WTC11 (cell line): ENCODE measurements at places on chromosomes 2 and 18. TPM values are rescaled to one million over a fixed set of nuclear protein-coding genes. Genes with fewer than 3 reads are reported as not detected.

GRCh38 chr2:180325416-180326120 lies 318.5 kb upstream of the CWC22 start:
- H3K27ac ChIP-seq = no peak overlapping the region
- DNase-seq = no peak
- H3K36me3 ChIP-seq = peaks cover 6% of the 10 kb centered on the region
- H3K4me3 ChIP-seq = no peak overlapping the region
- H3K4me1 ChIP-seq = peaks cover 12% of the 10 kb centered on the region

DNA sequence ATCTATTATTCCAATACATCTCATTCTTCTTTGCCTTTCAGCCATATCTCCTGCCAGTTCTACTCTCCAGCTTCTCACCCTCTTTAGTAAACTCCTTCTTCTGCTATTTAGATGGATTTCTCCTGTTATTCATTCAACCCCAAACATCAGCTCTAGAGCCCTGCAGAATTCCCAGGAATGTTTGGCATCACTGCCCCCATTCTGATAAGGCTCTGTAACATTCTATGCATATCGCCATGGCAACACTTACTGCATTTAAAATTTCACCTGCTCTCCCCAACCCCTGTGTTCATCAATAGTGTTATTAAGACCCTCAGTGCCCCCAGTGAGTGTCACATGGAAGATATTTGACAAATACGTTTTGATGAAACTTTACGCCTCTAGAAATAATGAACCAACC lies 28.6 kb downstream of the LRATD1 start:
- no peaks in the 10 kb centered on the region for H3K36me3 ChIP-seq
- peaks cover 5% of the 10 kb centered on the region for H3K4me1 ChIP-seq
- DNase-seq = no peak
- no peak overlapping the region for H3K27ac ChIP-seq
- no peaks in the 10 kb centered on the region for H3K27me3 ChIP-seq

DNA sequence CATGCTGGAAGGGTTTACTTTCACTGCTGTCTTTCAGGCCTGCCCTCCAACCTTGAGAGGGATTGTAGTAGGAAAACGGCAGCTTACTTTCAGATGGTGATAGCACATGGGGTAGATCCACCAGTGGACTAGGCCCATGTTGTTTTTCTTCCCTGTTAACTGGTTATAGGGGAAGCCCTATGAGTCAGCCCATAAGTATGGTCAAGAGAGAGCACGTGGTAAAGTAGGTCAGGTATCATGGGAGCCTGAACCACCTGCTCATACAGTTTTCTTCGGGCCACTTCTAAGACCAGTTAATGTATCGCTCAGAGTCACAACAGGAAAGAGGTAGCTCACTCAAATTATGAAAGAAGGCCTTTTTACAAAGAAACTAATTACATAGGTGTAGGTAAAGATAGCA lies 33.0 kb downstream of the PDK1 start:
- H3K4me3 ChIP-seq = no peak overlapping the region
- peaks cover 90% of the 10 kb centered on the region for H3K36me3 ChIP-seq
- no peaks in the 10 kb centered on the region for H3K27me3 ChIP-seq
- H3K27ac ChIP-seq = no peak overlapping the region

GRCh38 chr2:221304916-221305315 lies 267.2 kb downstream of the EPHA4 start:
- H3K27ac ChIP-seq = no peak overlapping the region
- H3K4me1 ChIP-seq = peaks cover 12% of the 10 kb centered on the region

DNA sequence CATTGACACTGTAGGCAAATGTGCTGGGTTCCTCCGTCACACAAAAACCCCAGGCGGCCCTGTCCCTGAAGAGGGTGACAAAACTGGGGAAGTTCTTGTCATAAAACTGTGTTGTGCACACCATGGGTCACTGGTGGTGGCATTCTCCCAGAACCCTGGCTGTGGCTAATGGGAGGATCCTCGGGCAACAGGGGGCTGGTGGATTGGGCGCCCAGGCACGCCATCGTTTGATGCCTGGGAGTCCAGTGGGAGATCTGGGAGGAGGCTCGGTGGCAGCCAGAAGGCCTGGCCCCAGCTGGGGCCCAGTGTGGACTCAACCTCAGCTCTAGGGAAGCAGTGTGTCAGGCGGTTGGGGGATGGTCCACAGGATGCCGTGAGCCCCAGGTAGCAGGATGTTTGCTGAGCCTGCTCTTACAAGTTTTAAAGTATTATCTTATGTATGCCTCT lies 140.7 kb downstream of the ACOXL start:
- no peaks in the 10 kb centered on the region for H3K27me3 ChIP-seq
- H3K4me1 ChIP-seq = peaks cover 35% of the 10 kb centered on the region
- no peak overlapping the region for H3K27ac ChIP-seq
- no peak for DNase-seq
- no peak overlapping the region for H3K4me3 ChIP-seq

DNA sequence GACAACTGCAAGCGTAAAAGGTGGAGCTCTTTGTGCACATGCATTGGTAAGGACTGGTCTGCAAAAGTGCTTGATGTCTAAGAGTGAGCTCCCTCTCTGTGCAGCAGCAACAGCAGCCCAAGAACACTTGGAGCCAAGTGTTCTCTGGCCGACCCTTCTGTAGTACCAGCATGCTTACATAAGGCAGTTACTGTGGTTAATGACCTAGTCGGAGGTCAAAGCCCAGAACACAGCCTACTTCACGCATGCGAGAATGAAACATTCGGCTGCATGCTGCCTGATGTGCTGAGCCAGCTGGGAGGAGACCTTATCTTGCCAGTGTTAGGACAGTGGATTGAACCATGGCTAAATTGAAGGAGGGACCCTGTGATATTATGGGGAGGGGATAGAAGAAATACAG lies 21.3 kb downstream of the NCAPH start:
- peaks cover 79% of the 10 kb centered on the region for H3K36me3 ChIP-seq
- H3K4me3 ChIP-seq = no peak overlapping the region
- H3K27ac ChIP-seq = no peak overlapping the region; the same call in 1 of the 2 replicates

DNA sequence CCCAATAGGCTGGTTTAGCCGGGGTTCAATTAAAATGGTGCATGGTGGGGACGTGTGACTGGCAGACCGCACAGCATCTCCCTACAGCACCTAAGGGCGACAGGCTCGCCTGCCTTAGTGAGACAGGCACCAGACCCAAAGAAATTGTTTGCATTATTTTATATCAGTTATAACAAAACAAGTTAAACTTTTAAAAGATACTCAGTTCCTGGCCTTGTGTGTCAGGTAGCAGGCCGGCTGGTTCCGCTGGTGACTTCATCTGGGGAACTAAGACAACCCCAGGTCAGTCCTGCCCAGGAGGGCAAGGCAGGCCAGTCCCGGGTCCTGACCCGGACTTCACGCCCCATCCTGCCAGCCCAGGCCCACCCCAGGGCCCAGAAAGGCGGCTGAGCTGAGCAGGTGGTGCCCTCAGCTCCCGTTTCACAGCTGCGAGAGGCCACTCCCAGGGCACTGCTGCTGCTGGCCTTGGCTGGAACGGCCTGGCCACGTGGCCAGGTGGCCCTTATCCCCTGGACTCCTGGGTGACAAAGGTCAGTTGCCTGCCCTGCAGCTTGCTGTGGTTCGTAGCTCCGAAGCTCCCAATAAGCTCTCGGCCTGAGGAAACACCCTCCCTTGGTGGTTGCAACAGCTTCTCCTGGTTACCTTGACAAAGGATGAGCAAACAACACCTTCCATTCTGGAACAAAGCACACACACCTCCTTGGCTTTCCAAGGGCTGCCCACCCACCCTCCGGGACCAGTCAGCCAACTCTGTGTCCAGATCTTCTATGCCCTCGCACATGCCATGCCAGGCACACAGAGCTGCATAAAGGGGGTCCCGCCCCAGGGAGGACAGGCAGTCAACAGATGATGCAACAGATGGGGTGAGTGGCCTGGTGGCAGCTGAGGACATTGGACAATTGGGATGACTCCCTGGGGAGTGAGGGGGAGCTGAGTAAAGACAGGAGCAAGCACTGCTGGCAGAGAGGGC lies 11.3 kb upstream of the AGXT start:
- no peak for DNase-seq
- no peaks in the 10 kb centered on the region; the same call in 1 of the 2 replicates for H3K27me3 ChIP-seq
- H3K36me3 ChIP-seq = peaks cover 4% of the 10 kb centered on the region; the same call in 1 of the 2 replicates

- H3K36me3 ChIP-seq = peaks cover 5% of the 10 kb centered on the region; the same call in 1 of the 2 replicates
- H3K27me3 ChIP-seq = no peaks in the 10 kb centered on the region
- no peak for DNase-seq
- peaks cover 35% of the 10 kb centered on the region for H3K4me1 ChIP-seq
- H3K4me3 ChIP-seq = no peak overlapping the region
These were observed 80.2 kb upstream of the ASB18 start for GRCh38 chr2:236344446-236344845.

GRCh38 chr2:78068808-78069207 lies 546.6 kb upstream of the LRRTM4 start:
- H3K27me3 ChIP-seq = no peaks in the 10 kb centered on the region
- H3K4me1 ChIP-seq = no peaks in the 10 kb centered on the region
- no peak overlapping the region for H3K4me3 ChIP-seq
- no peak for DNase-seq
- no peaks in the 10 kb centered on the region for H3K36me3 ChIP-seq

DNA sequence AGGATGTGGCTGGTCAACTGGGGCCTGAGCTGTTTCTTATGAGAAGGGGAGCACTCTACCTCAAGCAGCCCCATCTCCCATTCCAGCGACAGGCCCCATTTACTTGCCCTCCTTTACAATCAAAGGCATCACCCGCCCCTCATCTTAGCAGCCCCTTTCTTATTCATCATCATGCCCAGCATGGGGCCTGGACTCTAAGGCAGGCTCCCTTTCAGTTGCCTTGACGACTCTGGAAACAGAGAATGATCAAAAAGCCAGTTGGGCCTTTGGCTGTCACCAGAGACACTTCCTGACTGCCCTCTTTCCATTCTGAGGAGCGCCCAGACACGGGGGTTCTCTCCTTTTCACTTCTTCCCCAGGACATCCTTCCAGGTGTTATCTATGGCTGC lies 11.2 kb downstream of the CELF4 start:
- H3K36me3 ChIP-seq = no peaks in the 10 kb centered on the region
- DNase-seq = peak; percentile 79
- H3K27ac ChIP-seq = no peak overlapping the region
- H3K4me1 ChIP-seq = peaks cover 18% of the 10 kb centered on the region
- peaks cover 62% of the 10 kb centered on the region for H3K27me3 ChIP-seq
- peak overlapping the region; percentile 52 for H3K4me3 ChIP-seq

GRCh38 chr2:234447189-234447588 lies 49.7 kb downstream of the ARL4C start:
- no peak overlapping the region for H3K4me3 ChIP-seq
- H3K36me3 ChIP-seq = no peaks in the 10 kb centered on the region
- H3K27me3 ChIP-seq = peaks cover 37% of the 10 kb centered on the region
- H3K27ac ChIP-seq = no peak overlapping the region
- no peak for DNase-seq

GRCh38 chr2:170123593-170123992 lies 54.4 kb upstream of the MYO3B start:
- peaks cover 12% of the 10 kb centered on the region; the same call in 1 of the 2 replicates for H3K4me1 ChIP-seq
- H3K4me3 ChIP-seq = no peak overlapping the region
- H3K27me3 ChIP-seq = peaks cover 8% of the 10 kb centered on the region; the same call in 1 of the 2 replicates
- no peak for DNase-seq
- no peak overlapping the region for H3K27ac ChIP-seq

DNA sequence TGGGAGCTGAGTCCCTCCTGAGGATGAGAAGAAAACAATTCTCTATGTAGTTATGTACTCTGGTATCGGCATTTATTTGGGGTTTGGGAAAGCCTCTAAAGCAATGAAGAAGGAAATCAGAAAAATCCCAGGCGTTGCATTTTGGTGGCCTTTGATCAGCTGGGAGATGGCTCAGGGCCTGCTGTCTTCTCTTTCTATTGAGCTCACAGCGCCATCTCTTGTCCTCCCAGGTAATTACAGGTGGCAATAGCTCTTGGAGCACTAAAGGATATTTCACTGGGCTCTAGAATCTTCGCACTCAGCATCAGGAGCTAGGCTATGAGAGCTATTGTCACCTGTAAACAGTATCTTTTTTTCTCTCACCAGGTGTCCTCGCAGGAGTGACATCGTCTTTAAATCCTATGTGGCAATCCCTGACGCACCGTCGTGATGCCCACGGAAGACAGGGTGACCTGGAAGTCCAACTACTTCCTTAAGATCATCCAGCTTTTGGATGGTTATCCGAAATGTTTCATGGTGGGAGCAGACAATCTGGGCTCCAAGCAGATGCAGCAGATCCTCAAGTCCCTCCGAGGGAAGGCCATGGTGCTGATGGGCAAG lies 76.1 kb upstream of the PMAIP1 start:
- no peak overlapping the region for H3K4me3 ChIP-seq
- peaks cover 6% of the 10 kb centered on the region; the same call in 1 of the 2 replicates for H3K4me1 ChIP-seq
- H3K27me3 ChIP-seq = no peaks in the 10 kb centered on the region
- DNase-seq = peak; percentile 86

GRCh38 chr2:22600999-22601398 lies 784.0 kb upstream of the KLHL29 start:
- peaks cover 18% of the 10 kb centered on the region for H3K4me1 ChIP-seq

- H3K27ac ChIP-seq = no peak overlapping the region
- no peaks in the 10 kb centered on the region; the same call in 1 of the 2 replicates for H3K27me3 ChIP-seq
- DNase-seq = no peak
- H3K4me3 ChIP-seq = no peak overlapping the region
- no peaks in the 10 kb centered on the region for H3K36me3 ChIP-seq
These were observed 11.3 kb upstream of the CHRNA1 start for GRCh38 chr2:174775571-174775980.

DNA sequence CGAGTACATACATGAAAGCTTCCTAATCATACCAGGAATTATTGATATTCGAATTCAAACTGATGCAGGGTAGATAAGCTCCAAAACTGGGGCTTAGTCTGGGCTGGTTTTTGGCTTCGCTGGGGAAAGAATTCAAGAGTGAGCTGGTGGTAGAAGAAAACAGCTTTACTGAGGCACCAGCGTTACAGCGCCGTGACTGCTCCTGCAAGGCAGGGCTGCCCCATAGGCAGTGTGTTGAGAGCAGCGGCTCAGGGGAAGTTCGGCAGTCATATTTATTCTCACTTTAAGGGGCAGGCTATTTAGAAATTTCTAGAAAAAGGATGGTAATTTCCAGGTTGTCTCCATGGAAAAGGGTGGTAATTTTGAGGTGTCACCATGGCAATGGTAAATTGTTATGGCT lies 292.6 kb upstream of the TCF4 start:
- H3K4me1 ChIP-seq = peaks cover 2% of the 10 kb centered on the region
- no peak overlapping the region for H3K4me3 ChIP-seq
- no peaks in the 10 kb centered on the region for H3K27me3 ChIP-seq
- no peak for DNase-seq

GRCh38 chr18:62434798-62435197 lies 88.0 kb upstream of the ZCCHC2 start:
- no peak overlapping the region for H3K4me3 ChIP-seq
- peaks cover under 1% of the 10 kb centered on the region; the same call in 1 of the 2 replicates for H3K36me3 ChIP-seq
- peaks cover 10% of the 10 kb centered on the region for H3K4me1 ChIP-seq
- DNase-seq = no peak

DNA sequence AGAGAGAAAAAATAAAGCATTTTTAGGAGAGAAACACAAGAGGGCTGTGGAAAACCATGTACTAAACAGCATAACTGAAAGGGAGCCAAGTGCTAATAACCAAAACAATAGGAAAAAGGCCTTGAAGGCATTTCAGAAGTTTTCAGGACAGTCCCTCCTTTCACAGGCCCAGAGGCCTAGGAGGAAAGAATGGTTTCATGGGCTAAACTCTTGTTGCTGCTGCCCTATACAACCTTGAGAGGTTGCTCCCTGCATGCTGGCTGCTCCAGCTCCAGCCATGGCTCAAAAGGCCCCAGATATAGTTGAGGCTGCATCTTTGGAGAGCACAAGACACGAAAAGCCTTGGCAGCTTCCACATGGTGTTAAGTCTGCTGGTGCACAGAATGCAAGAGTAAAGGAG lies 267.4 kb upstream of the LRP1B start:
- H3K36me3 ChIP-seq = peaks cover 28% of the 10 kb centered on the region
- no peaks in the 10 kb centered on the region for H3K27me3 ChIP-seq
- no peak overlapping the region for H3K4me3 ChIP-seq
- no peak for DNase-seq

The GCG gene
- total RNA-seq = 0.14 TPM in 1 of 3 replicates, not detected in the others

The GCKR gene
- 0.64 to 1.1 TPM (median 0.72 TPM) in 3 replicates for total RNA-seq

The SKOR2 gene
- 0.34 to 1.3 TPM (median 0.37 TPM) in 3 replicates for total RNA-seq

The REG1B gene
- total RNA-seq = 2.1 to 3.8 TPM (median 2.3 TPM) in 3 replicates

The MAP2 gene
- 3.7 to 7.6 TPM (median 3.7 TPM) in 3 replicates for total RNA-seq

The BMP10 gene
- not detected in 3 replicates for total RNA-seq

The CNRIP1 gene
- total RNA-seq = 1.3 to 1.6 TPM (median 1.4 TPM) in 3 replicates

The LHCGR gene
- 0.21 to 0.34 TPM (median 0.31 TPM) in 3 replicates for total RNA-seq
